NCI-H2227 treated with DMSO at 0.1 percent for 48 hours (cell line): ENCODE measurements at places on chromosomes 1 and 21.

GRCh38 chr1:64320007-64320406 is 116.6 kb downstream of the UBE2U start:
- DNase-seq = no peak

DNA sequence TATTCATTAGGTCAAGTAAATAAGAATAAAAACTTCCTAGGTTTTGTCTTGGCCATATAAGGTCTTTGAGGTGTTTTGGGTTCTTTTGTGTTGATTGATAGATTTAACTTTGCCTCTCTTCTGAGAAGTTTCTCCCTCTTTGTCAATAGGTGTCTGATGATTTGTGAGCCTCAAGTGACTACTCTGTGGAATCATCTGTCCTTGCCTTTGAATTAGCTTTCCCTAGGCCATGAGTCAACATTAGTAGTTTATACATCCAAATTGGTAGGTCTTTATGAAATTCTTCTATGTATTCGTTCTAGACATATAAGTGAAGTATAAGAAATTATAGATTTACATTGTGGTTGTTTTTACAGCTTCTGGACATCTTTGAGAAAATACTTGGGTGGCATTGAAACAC is 864.4 kb downstream of the USP25 start:
- no peak for DNase-seq

- no peak for DNase-seq
Observed at GRCh38 chr1:35706846-35707600, 11.7 kb downstream of the C1orf216 start.

GRCh38 chr1:60130703-60131102 is 57.1 kb upstream of the C1orf87 start:
- DNase-seq = no peak

GRCh38 chr1:160446945-160447600 is 46.7 kb downstream of the VANGL2 start:
- no peak for DNase-seq
